EH (cell line): ENCODE measurements at places on chromosomes 4 and X.

- no peak for DNase-seq
Measured at GRCh38 chrX:107507093-107507743, 57.8 kb downstream of the FRMPD3 start.

DNA sequence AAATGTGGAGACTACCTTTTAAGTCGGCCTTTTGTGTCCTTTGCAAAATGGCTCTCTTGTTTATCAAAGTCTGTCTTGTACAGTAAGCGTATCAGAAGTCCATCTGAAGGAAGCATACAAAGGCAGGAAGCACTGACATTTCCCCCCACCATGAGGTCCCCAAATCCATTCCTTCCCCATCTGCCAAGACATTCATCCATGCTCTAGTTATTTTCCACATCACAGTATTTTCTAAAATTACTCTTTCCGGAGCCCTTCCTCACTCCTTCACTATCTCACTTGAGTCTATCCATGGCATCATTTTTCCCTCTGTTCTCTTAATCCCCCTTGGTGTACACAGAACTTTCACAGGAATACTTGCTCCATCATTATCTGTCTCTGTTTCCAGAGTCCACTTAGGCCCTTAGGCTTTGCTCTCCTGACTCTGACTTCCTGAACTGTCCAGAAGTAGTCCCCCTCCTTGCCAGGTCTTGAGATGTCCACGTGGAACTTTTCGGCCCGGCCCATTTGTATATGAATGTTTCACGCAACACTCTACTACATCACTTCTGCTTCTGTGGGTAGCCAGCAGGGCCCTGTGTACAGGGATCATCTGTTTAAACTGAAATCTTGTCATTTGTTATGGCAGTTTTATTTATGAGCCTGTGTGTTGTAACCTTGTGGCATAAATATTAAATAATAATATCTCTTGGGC, 2.1 kb downstream of the SEL1L3 start:
- DNase-seq, result peak; percentile 6

DNA sequence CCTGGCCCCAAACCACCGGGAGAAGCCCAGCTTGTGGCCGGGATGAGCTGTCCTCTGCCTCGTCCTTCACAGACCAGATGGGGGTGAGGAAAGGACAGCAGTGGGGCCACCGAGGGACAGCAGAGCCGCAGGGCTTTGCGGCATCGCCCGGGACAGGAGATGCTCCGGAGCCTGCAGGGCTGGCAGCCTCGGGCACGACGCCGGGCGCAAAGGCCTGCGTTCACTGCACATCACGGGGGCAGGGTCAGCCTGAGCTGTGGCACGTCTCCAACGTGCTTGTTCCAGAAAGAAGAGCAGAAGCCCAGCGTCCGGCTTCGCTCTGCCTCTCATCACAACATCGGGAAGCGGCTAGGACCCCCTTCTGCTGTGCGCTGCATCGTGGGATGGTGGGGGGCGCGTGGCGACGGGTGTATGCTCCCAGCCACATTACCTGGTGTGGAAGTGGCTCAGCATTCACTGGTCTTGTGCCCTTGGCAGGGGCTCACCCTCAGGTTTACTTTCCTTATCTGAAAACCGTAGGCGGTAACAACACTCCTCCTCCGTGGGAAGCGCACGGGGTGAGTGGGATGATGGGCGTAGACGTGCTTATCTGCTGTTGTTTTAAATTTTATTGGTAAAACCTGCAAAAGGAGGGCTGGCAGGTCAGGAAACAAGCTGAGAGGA, 7.4 kb downstream of the TADA2B start:
- DNase-seq, result no peak

DNA sequence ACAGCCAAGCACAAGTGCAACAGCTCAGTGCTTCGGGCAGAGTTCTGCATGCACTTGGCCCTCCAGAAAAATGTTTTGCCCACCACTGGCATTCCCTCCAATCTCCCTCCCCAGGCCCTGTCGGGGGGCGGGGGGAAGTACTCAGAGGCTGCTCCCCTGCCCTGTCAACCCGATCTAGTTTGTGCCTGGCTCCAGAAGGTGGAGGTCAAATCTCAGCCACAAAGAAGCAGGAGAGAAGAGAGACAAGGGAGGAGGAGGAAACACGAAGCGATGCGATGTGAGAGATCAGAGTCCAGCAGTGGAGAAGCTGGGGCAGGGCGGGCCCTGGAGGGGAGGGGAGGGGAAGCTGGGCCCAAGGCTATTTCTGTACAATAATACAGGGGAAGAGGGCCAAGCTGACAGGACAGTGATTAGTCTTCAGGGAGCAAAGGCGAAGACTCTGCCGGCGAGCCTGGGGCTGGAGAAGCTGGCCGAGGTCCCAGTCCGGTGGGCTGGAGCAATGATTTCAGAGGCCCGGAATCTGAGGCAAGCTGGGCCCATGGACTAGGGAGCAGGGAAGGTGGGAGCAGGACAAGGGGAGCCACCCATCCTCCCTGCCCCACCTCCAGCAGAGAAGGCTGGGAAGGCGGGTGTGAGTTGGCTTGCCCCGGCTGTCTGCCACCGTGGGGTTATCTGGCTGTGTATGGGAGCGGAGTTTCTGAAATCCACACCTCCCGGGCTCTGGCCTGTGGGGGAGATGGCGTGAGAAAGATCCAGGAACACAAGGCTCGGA, 167.1 kb downstream of the EFNB1 start:
- DNase-seq, result peak; percentile 55

DNA sequence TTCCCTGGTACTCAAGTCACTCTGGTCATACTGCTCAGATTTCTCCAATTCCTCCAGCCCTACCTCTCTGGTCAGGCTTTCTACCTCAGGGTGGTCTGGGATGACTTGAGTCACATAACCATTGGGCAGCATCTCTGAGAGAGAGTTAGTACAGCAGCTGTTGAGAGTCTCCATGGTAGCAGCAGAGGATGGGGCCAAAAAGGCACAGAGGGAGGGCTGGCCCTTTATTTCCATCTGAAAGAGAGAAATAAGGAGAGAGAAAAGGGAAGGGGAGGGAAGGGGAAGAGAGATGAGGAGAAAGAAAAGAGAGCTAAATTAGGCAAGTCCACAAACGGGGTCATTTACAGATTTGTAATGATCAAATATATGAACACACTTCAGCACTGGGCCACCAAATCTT, 149.1 kb upstream of the ARHGEF9 start:
- no peak for DNase-seq

GRCh38 chr4:86939729-86940575, 5.1 kb downstream of the AFF1 start:
- peak; percentile 70 for DNase-seq

DNA sequence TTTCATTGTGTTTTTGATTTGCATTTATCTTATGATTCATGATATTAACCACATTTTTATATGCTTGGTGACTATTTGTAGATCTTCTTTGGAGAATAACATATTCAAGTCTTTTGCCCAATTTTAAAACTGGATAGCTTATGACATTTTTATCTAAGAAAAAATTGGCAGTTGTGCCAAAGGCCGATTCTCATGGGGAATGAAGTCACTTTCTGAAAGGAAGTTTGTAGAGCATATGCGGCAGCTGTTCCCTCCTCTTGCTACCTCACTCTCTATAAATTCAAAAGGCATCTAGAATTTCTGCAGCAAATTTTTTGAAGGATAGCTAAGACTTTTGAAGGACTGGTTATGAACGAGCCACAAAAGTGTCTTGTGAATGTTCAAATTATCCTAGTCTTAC, 2353.5 kb downstream of the ARAP2 start:
- no peak for DNase-seq

DNA sequence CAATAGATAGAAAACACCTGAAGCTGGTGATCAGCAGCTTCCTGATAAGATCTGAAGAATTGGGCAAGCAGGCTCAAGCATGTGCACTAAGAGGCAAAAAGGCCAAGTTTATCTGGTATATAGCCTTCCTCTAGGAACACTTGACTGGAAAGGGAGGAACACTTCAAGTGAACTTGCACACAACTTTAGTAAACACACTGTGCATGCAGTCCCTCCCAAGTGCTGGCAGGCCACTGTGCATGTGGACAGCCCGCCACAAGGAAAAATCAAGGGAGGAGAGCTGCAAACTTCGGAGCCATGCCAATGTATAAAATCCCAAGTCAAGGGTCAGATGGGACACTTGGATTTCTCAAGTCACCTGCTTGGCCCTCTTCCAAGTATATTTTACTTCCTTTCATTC, 645.8 kb upstream of the NDST4 start:
- no peak for DNase-seq

GRCh38 chr4:76673362-76673761, 224.6 kb downstream of the SOWAHB start:
- DNase-seq, result no peak

DNA sequence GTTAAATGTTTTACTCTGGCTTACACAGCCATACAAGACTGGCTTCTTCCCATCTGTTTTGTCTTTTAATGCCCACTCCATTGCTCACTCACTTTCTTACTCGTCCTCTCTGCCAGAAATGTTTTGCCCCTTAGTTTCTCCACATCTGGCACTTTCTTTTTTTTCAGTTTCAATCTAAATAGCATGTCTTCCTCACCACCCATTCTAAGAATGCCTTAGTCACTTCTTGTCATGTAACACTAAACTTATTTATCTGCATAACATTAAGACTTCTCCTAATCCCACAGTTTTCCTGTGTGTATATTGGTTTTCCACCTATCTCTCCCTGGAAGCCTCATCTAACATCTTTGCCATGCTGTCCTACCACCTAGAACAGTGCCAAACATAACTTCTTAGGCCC, 119.3 kb downstream of the ADAMTS3 start:
- DNase-seq, result peak; percentile 45

DNA sequence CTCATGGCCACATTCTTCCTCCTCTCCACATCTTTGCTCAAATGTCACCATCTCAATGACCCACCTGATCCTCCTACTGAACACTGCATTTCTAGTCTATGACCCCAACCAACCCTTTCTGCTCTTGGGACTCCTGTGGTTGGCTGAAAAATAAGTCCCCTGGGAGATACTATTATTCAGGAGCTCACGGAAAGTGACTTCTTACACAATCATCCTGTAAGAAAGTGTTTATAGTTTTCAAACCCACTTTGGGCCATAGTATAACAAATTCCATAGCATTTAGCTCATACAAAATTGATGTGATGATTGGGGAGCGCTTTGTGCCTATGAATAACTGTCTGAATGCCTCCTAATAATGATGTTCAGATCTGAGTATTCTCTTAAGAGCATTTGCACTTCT, 161.4 kb upstream of the HS3ST1 start:
- no peak for DNase-seq

GRCh38 chrX:109774706-109775105, 41.6 kb upstream of the ACSL4 start:
- DNase-seq, result peak; percentile 82

DNA sequence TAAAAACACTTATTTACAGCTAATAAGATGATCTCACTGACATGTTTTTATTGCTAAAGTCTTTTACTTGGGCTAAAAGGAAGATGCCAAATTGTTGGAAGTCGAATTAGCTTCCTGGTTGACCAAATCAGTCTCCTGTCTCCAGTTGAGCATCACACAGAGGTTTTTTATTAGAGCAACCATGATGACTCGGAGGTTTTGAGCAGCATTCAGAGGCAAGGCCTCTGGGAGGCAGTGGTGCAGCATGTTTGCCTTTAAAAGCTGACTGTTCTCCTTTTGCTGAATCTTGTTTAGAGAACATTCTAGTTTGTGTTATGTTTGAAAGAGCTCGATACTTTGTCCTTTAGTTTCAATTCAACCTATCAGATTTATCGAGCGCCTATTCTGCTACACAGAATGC, 2.1 kb downstream of the UCHL1 start:
- DNase-seq, result peak; percentile 85

DNA sequence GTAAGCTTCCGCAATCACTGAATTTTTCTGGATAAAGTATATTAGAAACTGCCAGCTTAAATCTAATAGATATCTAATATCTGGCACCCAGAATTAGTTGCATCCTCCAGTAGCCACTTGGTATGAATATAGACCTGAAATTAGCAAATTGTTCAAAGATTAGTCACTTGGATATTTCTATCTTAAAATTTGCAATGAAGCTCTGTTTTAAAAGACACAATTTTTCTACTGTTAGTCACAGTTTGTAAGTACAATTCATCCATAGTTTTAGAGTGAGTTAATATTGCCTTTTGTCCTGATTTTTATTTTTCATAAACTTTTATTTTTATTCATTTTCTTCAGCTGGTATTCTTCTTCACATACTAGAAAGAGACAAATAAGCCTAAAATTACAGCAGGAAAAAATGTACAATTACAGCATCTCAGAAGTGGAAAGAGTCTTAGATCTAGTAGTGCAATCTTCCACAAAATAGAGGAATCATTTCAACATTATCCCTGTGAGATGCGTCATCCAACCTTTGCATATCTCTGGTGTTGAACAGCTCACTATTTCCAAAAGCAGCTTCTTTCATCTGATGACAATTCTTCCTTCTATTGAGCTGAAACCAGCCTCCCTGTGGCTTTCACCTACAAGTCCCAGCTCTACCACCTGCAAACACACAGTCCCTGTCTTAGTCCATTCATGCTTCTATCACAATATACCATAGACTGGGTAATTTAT, 190.0 kb upstream of the AR start:
- peak; percentile 64 for DNase-seq
